IMR-90 (cell line): ENCODE measurements at places on chromosomes 3 and 15.

DNA sequence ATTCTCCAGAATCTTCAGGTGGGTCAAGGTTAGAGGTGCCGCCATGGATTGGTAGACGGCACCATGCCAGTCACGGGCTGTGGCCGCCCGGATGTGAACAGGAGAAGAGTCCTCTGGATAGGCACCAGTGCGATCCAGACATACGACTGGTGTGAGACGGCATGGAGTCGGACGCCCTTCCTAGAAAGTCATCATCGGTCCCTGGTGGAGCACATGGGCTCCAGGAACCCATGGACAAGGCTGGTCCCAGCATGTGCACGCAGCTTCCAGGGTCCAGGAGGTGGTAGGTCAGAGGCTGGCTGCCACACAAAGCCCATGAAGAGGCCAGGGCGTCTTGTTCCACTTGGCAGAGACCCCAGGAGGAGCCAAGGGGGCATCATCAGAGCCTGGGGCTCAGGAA lies 276.1 kb upstream of the LRRC3B start:
- no peak for DNase-seq

- no peak for DNase-seq
These were observed 145.9 kb upstream of the LRRFIP2 start for GRCh38 chr3:37320276-37320675.

DNA sequence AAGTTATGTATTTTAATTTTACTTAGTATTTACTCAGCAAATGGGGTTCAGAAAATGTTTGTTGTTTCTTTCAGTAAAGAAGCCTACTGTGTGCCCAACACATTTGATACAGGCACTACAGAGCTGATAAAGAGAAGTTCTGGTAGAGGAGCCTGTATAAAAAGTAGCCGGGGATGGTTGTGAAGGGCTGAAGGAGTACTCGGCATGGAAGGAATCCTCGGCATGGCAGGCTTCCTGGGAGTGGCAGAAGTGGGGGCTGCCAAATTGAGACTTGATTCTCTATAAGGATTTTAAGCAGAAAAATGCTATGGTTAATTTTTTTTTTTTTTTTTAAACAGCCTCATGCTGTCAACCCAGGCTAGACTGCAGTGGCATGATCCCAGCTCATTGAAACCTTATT lies 9.3 kb downstream of the ARL13B start:
- no peak for DNase-seq

GRCh38 chr3:178244733-178245709 lies 291.2 kb upstream of the KCNMB2 start:
- DNase-seq: peak; percentile 66

GRCh38 chr3:170680593-170680992 lies 94.7 kb upstream of the SLC7A14 start:
- DNase-seq: no peak

DNA sequence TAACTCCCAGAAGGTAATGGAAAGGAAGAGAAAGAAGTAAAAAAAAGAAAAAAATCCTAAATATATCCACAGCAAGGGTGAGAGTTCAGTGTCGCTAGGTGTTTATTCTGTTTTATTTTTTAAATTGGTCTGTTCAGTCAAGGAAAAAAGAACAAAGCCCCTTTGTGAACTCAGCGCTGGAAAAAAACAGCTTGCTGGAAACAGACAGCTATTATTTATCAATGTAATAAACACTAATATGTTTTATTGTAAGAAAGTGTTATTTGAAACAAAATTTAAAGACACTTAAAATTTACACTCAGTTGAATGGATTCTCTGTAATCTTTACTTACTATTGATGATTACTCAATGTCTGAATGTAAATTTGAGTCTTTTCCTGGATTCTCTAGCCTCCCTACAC lies 32.3 kb upstream of the LEKR1 start:
- no peak for DNase-seq

GRCh38 chr3:29185706-29186105 lies 95.2 kb upstream of the RBMS3 start:
- peak; percentile 44 for DNase-seq

DNA sequence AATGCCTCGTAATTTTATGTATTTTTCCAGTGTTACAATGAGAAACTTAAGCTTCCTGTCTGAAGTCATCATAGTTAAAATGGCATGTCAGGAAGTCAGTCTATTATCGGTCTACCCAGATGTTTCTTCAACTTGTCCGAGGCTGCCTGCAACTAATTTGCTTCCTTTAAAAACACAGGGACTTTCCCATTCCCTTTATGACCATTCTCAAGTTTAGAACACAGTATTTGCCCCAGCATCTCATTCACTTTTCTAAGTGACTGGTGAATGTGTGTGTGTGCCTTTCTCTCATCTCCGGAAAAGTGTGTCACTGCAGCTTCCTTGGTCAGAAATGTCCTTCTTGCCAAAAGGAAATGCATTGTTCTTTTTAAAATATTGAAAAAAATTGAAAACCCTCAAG lies 466.6 kb downstream of the RAP2B start:
- DNase-seq: no peak

GRCh38 chr15:92909136-92909781 lies 9.1 kb downstream of the CHD2 start:
- DNase-seq: peak; percentile 68

DNA sequence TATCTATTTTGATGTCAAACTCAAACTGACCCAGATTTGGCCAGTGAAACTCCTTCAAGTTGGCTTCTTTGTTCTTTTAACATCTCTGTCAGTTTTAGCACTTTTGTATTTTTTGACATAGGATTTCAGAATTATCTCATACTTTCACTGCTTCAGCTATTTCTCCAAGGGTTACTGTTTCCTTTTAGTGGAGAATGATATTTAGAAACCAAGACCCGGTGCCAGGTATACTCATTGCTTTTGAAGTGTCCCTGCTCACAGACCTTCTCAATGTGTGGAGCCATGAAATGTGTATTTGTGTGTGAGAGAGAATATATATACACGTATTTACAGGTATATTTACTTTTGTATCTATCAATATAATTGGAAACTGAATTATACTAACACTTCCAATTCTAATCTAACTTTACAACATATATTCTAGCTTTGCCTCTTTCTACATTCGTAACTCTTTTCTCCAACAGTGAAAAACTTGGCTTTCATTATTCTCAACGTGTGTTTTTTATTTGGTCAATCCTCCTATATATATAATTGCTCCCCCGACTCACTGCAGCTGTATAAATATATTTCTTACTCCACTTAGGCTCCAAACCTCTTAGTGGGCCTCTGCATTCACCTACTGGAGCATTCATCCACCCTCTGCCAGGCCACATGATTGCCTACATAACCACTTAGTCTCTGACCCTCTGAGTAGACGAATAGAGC lies 54.0 kb downstream of the OTOL1 start:
- DNase-seq: no peak

GRCh38 chr3:159528251-159528895 lies 460.3 kb upstream of the IL12A start:
- no peak for DNase-seq

DNA sequence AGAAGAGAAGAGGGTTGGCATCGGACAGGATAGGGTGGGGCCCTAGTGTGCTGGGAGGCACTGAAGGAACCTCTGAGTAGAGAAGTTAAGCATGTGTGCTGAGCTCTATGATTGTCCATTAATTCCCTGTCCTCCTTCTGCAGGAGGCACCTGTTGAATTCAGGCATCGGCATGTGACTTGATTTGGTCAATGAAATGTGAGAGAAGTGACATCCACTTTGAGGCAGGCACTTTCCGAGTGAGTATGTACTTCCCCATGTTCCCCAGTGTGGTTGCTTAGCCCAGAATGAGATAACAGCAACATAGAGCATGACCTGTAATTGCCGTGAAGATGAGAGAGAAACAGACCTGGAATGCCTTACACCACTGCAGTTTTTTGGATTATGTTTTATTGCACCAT lies 224.8 kb downstream of the RPLP1 start:
- no peak for DNase-seq

DNA sequence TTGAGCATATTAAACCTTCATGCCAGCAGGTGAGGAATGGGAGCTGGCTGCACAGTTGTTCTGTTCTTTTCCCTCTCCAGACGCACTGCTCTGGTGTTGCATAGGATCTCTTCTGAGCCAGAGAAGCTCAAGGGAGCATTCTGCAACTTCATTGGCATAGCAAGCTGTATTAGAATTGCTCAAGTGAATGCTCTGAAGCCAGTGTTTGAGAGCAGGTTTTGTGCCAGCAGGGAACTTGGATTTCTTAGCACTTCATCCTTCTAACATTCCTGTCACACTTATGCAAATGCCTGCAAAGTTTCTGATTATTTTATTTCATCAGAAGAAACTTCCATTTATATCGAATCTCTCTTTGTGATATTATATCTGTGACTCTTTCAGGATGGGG lies 366.6 kb downstream of the AGBL1 start:
- DNase-seq: no peak
